ENCODE measurements at places on chromosomes 12 and 14.

DNA sequence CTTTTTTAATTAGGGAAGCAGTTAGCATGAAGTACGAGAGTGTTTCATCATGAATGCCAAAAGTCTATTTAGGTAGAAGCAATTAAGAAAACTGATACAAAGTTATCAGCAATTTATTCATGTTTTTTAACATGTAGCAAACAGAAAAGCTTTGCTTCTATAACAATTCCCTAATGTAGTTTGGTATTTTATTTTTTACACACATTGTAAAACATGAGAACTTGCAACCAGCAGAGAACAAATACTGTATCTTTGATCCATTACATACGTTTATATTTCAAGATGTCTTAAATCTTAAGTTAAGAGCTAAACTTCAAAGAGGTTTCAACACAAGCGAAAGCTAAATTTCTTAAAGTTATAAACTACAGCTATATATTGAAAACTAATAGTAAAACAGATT is 39.3 kb downstream of the MED13L start:
- no peak for DNase-seq

GRCh38 chr14:101813833-101814232 is 52.3 kb downstream of the PPP2R5C start:
- no peak for DNase-seq

DNA sequence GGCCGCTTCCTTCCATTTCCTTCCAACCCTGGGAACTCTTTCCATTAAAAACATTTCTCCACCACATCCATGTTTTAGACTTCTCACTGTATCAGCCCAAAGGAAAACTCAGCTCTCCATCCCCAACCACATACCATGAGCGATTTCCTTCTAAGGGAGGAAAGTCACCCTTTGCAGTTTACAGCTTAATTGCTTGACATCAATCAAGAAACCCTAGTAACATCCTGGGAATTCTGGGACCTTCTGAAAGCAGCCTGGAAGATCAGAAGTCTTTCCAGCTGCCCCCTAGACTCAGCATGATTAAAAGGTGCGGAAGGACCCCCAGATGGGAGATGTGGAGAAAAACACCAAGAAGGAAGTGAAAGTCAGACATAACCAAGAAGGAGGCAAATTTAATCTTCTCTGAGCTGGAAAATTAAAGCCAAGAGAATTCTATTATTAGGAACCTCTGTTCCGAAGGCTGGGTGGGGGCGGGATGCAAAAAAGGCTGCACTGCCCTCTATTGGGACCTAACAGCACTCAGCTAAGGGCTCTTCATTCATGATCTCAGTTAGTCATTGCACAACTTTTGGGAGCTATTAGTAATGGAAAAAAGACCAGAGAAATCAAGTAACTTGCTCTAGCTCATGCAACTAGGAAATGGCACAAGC is 73.3 kb upstream of the PLXNC1 start:
- no peak for DNase-seq

DNA sequence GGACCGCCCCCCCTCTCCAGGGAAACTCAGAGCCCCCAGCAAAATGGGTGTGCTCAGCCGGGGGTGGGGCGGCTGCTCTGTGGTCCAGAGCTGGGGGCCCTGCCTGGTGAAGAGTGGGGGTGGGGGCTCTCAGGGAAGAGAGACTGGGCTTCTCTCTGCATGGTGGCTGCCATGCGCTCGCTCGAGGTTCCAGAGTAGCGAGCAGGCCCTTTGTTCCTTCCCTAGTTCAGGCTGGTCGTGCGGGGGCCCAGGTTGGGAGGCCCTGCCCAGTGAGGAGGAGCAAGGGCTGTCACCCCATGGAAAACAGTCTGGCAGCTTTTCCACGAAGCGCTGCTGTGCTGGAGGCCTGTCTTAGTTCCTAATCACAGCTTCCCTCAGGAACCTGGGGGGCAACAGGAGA is 134.6 kb downstream of the AEBP2 start:
- DNase-seq: no peak

GRCh38 chr12:114631242-114631641 is 52.7 kb downstream of the TBX3 start:
- DNase-seq: no peak

DNA sequence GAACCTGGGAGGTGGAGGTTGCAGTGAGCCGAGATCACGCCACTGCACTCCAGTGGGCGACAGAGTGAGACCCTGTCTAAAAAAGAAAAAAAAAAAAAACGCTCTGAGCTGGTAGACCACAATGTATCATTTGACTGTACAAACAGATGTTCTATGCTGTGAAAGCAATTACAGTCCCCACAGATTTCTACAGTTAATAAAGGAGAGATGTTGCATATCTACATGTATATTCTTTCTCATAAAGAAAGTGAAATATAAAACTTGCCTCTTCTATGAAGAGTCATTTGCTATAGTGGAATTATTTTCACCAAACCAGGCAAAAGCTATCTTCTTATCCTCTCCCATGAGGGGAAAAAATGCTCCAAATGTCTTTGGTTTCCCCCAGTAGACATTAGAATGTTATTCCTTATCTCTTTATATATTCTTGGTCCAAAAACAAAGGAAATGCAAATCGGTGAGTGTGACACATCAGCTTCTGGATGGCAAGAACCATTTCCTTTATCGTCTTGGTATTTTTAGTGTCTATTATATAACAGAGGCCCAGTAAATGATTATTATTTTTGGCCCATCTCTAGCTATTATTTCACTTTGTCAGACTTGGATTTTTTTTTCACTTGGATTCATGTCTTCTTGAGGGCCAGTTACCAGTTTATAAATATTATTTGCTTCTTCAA is 230.4 kb downstream of the SSPN start:
- DNase-seq: no peak

DNA sequence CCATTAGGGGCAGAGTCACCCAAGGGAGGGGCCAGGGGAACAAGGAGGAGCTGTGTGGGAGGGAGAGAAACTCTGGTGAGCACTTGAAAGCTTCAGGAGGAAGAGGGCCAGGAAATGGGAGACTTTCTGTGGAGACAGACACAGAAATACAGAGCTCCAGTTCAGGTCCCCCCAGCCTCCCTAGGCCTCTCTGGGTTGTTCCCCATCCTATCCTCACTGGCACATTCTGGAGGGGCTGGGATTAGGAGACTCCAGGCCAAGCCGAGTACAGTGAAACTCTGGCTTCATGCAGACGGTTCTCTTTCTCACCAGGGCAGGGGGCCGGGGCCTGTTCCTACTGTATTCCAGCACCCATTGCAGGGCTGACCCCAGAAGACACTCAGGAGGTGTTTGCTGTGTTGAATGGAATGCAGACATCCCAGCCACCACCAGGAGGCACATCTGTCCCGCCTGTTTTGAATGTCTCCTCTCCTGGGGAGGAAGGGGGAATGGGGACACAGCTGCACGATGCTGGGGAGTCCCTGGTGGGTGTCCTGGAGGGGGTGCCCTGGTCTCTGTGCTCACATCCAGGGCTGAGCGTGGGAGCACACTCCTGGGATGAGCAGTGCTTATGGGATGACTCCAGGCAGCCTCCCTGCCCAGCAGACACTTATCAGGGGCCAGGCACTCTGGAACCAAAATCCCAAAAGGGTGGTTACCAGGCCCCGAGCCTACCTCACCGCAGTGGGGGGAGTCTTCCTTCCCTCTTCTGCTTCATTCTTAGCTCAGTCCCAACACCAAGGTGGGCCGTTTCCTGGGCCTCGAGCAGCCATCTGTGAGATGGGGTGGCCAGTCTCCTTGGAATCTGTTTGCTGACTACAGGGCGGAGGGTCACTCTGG is 5.5 kb upstream of the KRT84 start:
- no peak for DNase-seq

DNA sequence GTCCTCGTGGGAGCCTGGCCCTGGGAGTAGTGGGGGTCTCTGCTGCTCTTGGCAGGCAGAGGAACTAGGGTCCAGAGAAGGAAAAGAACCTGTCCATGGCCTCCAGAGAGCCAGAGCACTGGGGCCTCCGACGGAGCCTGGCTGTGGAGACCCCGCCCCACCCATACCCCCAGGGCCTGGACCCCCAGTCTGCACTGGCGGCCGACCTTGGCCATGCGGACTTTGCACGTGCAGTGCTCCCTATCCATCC is 1.1 kb downstream of the BEGAIN start:
- DNase-seq: no peak

- peak; percentile 77 for DNase-seq
Observed at GRCh38 chr14:70907176-70907995, at the start of gene PCNX1. PCNX1 (plus strand) TSS chr14:70907459; CDS start chr14:70907851, 392 bp downstream.

DNA sequence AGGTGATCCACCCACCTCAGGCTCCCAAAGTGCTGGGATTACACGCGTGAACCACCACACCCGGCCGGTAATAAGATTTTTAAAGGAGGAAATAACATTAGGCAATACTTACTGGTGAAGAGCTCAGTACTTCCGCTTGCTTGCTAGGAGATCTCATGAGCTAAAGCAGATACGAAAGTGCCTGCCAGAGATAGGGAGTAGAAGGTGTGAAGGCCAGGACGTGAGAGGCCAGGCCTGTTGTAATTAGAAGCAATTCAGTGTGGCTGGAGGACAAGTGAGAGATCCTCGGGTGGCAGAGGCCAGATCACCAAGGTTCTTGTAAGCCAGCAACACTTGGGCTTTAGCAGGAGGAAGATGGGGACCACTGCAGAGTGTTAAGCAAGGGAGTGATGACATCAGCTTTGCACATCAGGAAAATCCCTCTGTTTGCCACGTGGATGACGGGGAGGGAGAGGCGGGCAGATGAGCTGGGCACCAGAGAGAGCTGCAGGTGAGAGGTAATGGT is 7.6 kb downstream of the TECPR2 start:
- DNase-seq: no peak

- DNase-seq: no peak
Observed at GRCh38 chr12:106541201-106541600, 41.6 kb upstream of the RFX4 start.

DNA sequence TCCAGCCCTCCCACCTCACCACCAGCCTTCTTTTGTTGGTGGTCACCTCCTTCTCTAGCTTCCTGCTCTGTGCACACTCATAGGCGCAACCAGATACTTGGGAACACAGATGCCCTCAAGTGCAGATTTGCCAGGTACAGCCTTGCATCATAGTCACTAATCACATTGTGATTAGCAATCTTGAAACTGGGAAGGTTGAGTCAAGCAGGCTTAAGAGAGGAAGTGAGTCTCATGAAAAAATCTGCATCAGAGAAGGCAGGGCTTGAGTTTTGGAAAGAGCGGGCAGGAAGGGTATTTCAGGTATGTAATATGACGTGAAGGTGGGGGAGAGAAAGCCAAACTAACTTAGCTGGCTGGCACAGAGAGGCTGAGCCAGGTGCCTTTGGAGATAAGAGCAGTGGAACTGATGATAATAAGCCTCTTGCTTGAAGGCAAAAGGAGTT is 2.7 kb upstream of the RABGGTA start:
- DNase-seq: peak; percentile 51

GRCh38 chr12:108649126-108649525 is 15.4 kb upstream of the SELPLG start:
- no peak for DNase-seq

DNA sequence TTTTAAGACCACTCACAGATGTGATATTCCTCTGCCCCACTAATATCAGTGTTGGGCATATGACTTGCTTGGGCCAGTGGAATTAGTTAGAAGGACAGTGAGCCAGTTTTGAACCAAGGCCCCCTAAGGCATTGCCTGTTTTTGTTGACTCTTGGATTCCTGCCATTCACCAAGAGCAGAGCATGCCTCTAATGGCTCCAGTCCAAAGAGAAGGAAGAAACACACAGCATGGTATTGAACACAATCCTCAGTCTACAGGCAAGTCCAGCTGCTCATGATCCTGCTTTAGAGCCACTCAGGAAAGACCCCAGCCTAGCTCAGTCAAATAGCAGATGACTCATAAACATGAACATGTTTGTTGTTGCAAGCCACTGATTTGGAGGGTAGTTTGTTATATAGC is 1201.5 kb downstream of the BCL11B start:
- DNase-seq: no peak

GRCh38 chr14:94110552-94111181 is at the start of gene IFI27:
IFI27 (plus strand) TSS chr14:94110736.
- DNase-seq: peak; percentile 76

DNA sequence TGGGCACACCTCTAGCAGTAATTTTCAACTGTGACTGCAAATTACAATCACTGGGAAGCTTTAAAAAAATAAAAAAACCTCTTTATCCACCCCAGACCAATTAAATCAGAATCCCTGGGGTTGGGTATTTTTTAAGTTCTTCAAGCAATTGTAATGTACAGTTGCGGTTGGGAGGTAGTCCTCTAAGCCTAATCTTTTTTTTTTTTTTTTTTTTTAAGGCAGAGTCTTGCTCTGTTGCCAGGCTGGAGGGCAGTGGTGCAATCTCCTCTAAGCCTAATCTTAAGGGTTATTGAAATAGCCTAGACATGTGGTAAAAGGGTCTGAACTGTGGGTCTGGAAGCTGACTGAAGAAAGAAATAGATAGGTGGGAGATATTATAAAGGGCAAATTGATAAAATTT is 230.5 kb downstream of the AKAP6 start:
- no peak for DNase-seq

DNA sequence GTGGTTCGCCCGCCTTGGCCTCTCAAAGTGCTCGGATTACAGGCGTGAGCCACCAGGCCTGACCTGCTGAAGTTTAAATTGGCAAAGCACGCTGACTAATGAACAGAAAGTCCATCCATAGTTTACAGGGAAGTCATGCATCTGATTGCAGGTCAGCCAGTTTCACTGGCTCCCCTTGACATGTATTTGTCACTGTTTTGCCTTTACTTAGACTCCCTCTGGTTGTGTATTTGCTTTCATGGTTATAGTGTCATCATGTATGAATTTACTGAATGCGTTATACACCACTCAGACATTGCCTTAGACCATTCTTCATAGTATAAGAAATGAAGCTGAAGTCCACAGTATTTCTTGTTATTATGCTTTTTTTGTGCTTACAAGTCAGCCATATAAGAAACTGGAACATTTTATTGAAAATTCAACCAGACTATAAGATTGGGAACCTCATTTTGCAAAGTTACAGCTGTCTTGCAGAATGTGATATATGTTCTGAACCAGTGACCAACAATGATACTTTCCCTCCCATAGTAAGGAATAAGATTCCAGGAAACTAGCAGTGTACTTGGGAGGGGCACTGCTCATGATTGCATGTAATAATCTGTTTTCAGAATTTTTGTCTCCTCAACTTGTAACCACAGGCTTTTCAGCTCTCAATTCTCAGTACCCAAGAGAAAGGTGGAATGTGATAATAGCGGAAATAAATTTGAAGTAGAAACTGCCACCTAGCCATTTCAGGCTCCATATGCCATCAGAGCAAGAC is 51.9 kb upstream of the ATF7IP start:
- DNase-seq: no peak

GRCh38 chr14:93683226-93683625 is 105.1 kb downstream of the PRIMA1 start:
- peak; percentile 17 for DNase-seq

DNA sequence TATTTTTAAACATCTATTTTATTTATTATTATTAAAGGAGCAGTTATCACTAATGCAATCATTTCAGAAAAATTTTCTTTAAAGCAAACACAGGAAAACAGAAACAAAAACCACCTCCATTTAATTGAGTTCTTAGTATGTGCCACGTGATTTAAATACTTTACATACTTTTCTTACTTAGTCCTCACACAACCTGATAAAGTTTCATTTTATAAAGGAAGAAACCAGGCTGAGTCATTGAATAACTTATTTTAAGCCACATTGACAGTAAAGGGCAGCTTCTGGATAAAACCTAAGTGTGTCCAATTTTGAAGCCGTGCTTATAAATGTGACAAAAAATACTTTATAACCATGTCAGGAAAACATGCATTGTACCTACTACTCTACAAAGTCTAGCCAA is 57.1 kb upstream of the PCED1B start:
- no peak for DNase-seq

GRCh38 chr12:132483612-132484011 is 6.3 kb upstream of the FBRSL1 start:
- no peak for DNase-seq
